ENCODE measurements at places on chromosomes 13 and 19. TPM values are rescaled to one million over a fixed set of nuclear protein-coding genes. Genes with fewer than 3 reads are reported as not detected.

The FBXL3 gene
- 19.0 TPM for total RNA-seq

The NLRP12 gene
- not detected for total RNA-seq

The KCNRG gene
- 0.75 TPM for total RNA-seq

The TTC9B gene
- total RNA-seq: 0.61 TPM

The ATXN8OS gene
- not detected for total RNA-seq

The ZNF468 gene
- 0.31 TPM for total RNA-seq

The NOTCH3 gene
- total RNA-seq: 13.6 TPM

The IGSF23 gene
- total RNA-seq: 0.53 TPM

The ZNF682 gene
- total RNA-seq: not detected

Measured in A549 treated with AZD2906 at 1 μM for 4 hours (cell line).